ENCODE measurements at places on chromosomes 12 and 14. TPM values are rescaled to one million over a fixed set of nuclear protein-coding genes. Genes with fewer than 3 reads are reported as not detected.

Gene MANSC4
- total RNA-seq, result not detected

Gene NPAS3
- total RNA-seq, result not detected

Gene ASIC1
- total RNA-seq, result 25.4 TPM

Gene CCDC175
- not detected for total RNA-seq

- H3K4me1 ChIP-seq, result peaks cover 52% of the 10 kb centered on the region
- H3K27me3 ChIP-seq, result peaks cover 95% of the 10 kb centered on the region
- H3K27ac ChIP-seq, result no peak overlapping the region
- H3K4me3 ChIP-seq, result no peak overlapping the region
- DNase-seq, result no peak
Measured at GRCh38 chr14:60654334-60654821, 5.1 kb upstream of the SIX1 start.

- peaks cover 82% of the 10 kb centered on the region for H3K36me3 ChIP-seq
- H3K27ac ChIP-seq, result no peak overlapping the region
- H3K4me3 ChIP-seq, result no peak overlapping the region
- no peaks in the 10 kb centered on the region for H3K4me1 ChIP-seq
- no peaks in the 10 kb centered on the region for H3K27me3 ChIP-seq
- no peak for DNase-seq
Measured at GRCh38 chr12:119748497-119748896, 80.6 kb downstream of the PRKAB1 start.

DNA sequence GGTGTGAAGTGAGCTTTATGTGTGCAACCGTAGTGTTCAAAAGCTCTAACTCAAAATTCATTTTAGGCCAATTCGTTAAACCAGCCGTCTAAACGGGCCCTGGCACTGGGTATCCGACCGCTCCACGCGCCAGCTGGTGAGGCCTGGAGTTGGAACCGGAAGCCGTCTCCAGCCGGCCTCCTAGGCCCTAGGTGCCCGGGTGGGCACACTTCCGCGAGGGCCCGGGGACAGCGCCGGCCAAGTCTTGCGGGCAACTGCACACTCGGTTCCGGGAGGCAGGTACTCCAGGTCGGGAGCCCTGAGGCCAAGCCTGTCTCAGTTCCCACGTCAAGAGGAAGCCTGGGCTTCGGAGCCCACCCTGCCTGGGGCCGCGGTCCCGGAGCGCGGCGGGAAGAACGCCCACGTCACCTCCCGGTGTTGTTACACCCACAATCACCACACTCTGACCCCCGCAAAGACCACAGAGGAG is 16.2 kb downstream of the OTX2 start:
- no peak overlapping the region for H3K4me3 ChIP-seq
- no peak for DNase-seq
- H3K4me1 ChIP-seq, result peaks cover 4% of the 10 kb centered on the region
- H3K36me3 ChIP-seq, result no peaks in the 10 kb centered on the region
- peaks cover 60% of the 10 kb centered on the region for H3K27me3 ChIP-seq

DNA sequence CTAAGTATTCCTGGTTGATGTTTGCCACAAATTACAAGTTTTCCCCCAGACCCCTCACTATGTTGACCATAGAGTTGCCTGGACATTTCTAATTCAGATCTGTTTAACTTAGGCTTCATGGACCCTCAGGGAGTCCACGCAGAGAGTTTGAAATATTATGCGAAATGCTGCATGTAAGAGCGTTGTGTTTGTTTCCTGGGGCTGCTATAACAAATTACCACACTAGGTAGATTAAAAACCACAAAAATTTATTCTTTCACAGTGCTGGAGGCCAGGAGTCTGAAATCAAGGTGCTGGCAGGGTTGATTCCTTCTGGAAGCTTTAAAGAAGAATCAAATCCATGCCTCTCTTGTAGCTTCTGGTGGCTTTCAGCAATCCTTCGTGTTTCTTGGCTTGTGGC is 177.9 kb upstream of the KITLG start:
- no peaks in the 10 kb centered on the region for H3K36me3 ChIP-seq
- no peaks in the 10 kb centered on the region for H3K27me3 ChIP-seq
- H3K4me1 ChIP-seq, result no peaks in the 10 kb centered on the region
- H3K27ac ChIP-seq, result no peak overlapping the region
- no peak for DNase-seq
- no peak overlapping the region for H3K4me3 ChIP-seq
